Urinary bladder (tissue), 4 donors: ENCODE measurements at places on chromosomes 6 and 20.

- DNase-seq = no peak
Measured at GRCh38 chr20:24937579-24937978, 11.5 kb upstream of the CST7 start.

- DNase-seq = no peak
Measured at GRCh38 chr6:52359403-52359802, 2.5 kb upstream of the PAQR8 start.

DNA sequence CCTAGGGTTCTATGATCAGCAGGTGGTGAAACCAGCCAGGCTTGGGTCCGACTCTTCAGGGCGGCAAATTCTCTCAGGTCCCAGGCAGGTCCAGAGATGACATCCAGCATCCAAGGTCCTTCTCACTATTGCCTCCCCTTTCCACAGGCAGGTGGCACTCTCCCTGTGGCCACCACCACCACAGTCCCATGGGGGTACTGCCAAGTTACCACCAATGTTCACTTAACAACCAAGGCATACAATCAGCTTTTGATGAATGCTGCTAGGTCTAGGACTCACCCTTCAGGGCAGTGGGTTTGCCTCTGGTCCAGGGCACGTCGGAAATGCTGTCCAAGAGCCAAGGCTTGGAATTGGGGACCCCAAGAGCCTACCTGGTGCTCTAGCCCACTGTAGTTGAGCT is 40.4 kb upstream of the UTRN start:
- no peak for DNase-seq

DNA sequence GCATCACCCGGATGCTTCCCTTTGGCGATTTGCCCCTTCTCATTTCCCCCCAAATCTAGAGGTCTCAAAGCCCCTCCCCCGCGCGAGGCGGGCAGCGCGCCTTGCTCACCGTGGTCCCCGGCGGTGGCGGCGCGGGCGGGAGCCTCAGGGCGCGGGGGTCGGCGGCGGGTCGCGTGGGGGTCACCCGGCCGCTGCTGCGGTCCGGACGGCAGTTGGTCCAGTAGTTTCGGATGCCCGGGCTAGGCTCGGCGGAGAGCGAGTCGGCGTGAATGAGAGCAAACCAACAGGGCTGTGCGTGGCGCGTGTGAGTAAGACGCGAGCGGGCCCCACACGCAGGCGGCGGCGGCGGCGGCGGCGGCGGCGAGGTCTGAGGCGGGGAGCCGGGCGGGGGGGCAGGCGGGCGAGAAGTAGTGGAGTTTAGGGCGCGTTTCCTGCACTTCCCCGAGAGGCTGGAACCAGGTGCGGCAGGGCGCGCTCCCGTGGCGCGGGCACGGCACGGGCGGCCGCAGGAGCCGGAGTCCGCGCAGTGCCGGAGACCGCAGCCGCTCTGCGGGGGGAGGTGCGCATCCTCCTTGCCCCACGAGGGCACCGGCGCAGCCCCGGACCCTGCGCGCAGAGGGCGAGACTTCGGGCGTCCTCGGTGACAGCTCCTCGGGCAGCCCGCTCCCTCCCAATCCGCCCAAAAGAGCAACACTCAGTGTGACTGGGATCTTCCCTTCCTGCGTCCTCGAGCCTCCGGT is 567 bp downstream of the HS3ST5 start:
- no peak for DNase-seq

DNA sequence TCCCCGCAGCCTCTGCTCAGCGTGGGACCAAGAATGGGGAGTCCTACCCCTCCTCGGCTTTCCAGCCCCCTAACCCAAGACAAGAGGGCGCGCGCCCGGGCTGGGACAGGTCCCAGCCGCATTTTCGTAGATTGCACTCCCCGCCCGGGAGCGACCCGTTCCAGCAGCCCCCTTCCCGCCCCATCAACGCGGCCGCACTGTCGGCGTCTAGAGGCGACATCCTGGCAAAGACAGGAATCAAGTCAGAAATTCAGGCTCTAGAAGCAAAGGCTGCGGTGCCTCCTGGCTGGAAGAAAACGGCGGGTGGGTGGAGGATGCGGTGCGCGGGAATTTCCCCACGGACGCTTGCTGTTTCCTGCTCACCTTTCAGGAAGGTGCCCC is 957 bp downstream of the PROKR2 start:
- no peak for DNase-seq

DNA sequence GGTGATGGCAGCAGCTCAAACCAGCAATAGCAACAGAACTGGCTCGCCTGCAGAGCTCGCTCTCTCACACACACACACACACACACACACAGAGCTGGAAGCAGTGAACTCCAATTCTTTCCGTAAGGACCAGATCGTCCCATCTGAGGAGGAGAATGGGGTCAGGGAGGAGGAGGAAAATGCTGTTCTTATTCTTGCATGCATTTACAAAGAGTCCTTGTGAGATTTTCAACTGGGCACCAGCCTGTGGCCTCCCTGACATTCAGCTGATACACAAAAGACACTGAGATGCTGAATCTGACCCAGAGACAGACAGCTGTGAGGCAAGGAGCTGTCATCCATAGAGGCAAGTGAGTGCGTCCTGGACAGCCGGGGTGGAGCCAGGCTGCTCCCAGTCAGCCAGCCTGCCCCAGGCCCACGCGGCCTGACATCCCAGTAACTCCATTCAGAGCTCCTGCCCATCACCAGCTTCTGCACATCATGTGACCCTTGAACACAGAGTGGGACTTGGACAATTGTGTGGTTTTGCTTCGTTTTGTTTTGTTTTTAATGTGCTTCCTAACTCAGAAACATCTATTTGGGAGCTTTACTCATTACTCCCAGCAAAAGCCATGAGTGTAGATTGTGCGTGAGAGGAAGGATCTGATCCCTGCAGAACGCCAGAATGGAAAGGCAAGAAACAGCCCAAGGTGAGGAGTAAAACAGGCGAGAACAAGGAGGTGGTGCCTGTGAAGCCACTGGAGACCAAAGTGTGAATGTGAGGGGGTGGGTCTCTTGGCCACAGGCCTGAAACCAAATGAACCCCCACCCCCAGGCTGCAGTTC is 2.1 kb downstream of the SERPINB9 start:
- no peak for DNase-seq

DNA sequence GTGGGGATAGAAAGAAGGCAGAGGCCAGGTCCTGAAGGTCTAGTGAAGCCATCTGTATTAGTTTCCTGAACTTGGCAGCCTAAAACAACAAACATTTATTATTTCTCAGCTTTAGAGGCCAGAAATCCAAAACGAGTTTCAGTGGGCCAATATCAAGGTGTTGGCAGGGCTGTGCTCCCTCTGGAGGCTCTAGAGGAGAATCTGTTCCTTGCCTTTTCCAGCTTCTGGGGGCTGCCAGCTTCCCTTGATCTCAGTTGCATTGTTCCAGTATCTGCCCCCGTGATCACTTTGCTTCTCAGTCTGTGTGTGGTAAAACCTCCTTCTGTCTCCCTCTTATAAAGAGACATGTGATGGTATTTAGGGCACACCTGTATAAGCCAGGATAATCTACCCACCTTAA is 82.4 kb downstream of the MAFB start:
- no peak for DNase-seq

DNA sequence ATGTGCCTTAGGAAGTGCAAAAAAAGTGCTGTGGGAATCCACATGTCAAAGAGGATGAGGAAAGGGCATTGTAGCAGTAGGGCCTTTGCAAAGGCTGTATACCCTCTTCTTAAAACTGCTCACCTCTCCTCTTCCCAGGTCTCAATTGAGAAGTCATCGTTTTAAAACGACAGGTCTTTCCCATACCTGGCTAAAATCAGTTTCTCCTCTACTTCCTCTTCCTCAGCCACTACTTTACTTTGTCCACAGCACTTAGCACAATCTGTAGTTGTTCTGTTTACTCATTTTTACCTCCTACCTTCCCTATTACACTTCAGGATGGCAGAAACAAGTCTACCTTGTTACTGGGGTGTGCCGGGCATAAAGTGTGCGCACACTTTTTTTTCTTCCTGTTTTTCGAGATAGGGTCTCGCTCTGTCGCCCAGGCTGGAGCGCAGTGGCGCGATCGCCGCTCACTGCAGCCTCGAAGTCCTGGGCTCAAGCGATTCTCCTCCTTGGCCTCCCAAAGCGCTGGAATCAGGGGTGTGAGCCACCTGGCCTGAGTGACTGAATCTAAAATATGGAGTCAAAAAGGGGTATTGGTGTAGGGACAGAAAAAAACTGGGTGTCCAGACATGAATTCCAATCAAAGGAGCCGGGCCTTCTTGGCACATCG is 9.8 kb upstream of the ELOVL5 start:
- no peak for DNase-seq

- no peak for DNase-seq
Measured at GRCh38 chr6:149484733-149485700, at the start of gene ZC3H12D. Gene ZC3H12D, minus strand, starts transcription at chr6:149485014. Its CDS starts 10,471 bp downstream, at chr6:149474543.

DNA sequence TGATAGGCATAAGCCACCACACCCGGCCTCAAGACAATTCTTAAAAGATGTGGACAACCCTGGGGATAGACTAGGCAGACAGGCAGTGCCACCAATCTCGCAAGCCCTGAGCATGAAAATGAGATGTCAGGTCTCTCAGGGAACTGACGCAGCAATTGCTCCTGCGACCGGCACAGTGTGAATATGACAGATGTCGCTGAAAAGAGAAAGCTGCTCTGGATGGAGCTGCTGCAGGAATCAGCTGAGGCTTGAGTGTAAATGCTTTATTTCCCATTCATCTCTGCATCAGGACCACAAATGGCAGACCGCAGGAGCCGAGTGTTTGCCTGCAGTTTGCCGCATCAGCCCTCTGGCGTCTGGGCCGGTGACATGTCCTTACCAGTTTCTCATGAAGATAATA is 68.4 kb downstream of the TFAP2C start:
- no peak for DNase-seq
